Sigmoid colon (tissue), 7 donors: ENCODE measurements at places on chromosomes 11 and 22. TPM values are rescaled to one million over a fixed set of nuclear protein-coding genes. Genes with fewer than 3 reads are reported as not detected.

Gene CABP2
- total RNA-seq: not detected

Gene CSTF3
- 14.6 TPM for total RNA-seq

Gene SEZ6L
- total RNA-seq: 1.1 TPM

Gene HBD
- not detected for total RNA-seq

Gene MS4A6E
- not detected for total RNA-seq

Gene BACE1-AS
- total RNA-seq: 5.6 TPM

Gene NXPE4
- 0.55 TPM for total RNA-seq

Gene MS4A6A
- 115 TPM for total RNA-seq

Gene CRY2
- 27.5 TPM for total RNA-seq
